Ecto neural progenitor cell (in vitro differentiated cells): ENCODE measurements at places on chromosomes 3 and 15.

DNA sequence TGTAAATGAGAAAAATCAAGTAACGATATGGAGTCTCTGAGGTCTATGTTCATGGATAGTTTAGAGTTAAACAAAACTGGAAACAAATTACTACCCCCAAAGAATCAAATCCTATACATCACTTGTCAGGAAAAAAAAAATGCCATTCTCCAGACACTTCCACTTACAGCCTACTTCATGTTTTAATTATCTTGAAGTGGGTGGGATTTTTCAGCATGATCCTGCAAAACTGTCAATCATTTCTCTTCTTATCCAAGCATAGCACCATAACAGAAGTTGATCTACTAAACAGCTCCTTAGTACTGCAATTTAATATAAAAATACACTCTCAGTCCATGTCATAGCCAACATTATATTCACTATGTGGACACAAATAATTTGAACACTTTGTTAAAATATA, 833.9 kb downstream of the TUSC7 start:
- no peak for DNase-seq

GRCh38 chr3:41598402-41599126, 363.3 kb downstream of the ULK4 start:
- no peak for DNase-seq

- DNase-seq = no peak
These were observed 182.9 kb downstream of the KCNMB2 start for GRCh38 chr3:178718995-178719635.

DNA sequence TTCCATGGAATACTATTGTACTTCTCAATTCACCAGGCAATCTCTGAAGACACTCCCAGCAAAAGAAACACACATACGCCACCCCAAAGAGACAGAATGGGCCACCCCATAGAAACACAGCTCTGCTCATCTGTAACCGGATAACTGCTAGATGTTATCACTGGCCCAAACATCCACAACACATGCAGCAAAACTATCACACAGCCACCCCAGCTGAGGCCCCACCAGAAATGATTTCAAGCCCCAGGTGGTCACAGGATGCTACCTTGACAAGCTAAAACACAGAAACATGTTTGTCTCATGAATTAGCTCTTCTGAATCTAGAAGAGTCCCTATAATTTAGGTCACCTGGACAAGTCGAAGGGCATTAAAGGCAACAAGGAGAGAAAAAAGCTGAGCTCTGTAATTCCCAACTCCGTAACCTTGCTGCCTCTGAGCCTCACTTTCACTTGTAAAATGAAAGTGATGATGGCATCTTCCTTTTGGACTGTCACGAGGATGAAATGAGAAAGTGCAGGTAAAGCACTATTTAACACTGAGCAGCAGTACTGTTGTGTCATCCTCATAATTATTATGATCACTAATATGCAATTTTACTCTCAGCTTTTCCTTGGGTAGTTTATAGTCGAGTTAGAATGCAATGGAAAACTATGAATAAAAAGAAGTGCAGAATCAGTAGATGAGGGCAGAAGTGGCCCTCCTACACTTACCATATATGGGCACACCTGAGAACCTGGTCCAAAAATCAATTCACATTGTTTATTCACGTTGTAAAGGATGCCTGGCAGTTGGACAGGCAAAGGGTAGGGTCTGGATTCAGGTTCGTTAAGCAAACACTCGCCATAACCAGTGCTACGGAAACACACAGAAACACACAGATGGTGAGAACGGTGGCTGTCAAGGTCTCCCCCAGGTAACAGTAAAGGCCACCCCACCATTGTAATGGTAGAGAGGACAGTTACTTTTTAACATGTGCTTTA, 38.6 kb downstream of the ADAMTS9 start:
- DNase-seq = no peak

- DNase-seq = no peak
These were observed 420.4 kb downstream of the TIGIT start for GRCh38 chr3:114714237-114714636.

- DNase-seq = no peak
These were observed 56.6 kb downstream of the LSM3 start for GRCh38 chr3:14235003-14235911.

- DNase-seq = no peak
These were observed 12.4 kb upstream of the GREM1 start for GRCh38 chr15:32705446-32705845.

- DNase-seq = no peak
These were observed 459.9 kb downstream of the RAP2B start for GRCh38 chr3:153621953-153622352.

- DNase-seq = no peak
These were observed 42.8 kb downstream of the GAP43 start for GRCh38 chr3:115666081-115666480.

- no peak for DNase-seq
These were observed 66.3 kb upstream of the POLG start for GRCh38 chr15:89400782-89401545.

GRCh38 chr3:101038880-101039279, 45.7 kb upstream of the ABI3BP start:
- DNase-seq = no peak

DNA sequence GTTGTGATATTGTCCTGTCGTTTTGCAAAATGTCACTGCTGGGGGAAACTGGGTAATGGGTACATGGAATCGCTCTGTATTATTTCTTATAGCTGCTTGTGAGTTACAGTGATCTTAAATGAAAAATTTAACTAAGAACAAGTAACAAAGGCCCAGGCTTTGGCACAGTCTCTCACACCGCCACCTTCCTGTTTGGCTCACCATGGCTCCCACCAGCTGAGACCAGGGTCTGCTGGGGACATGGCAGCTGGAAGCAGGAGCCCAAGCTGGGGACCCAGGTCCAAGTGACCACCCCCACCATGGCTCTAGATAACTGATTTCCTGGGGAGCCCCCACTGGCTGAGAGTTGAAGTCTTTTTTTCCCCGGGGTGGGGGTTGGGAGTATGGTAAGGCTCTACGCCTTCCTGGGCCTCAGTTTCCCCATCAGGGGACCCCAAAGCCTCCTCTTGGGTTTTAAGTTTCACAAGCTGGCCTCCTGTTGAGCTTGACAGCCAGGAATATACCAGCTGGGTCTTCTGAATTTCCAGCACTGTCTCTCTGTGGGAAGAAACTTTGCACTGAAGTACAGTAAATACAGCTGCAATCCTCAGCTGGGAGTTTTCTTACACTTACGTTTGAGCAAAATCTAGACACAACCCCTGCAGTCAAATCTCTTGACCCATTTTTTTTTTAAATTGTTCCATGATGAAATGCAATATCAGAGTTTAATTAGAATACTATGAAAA, 26.1 kb downstream of the ABTB1 start:
- DNase-seq = no peak

- DNase-seq = peak; percentile 62
These were observed 397.5 kb upstream of the ATP10A start for GRCh38 chr15:26260517-26261133.

DNA sequence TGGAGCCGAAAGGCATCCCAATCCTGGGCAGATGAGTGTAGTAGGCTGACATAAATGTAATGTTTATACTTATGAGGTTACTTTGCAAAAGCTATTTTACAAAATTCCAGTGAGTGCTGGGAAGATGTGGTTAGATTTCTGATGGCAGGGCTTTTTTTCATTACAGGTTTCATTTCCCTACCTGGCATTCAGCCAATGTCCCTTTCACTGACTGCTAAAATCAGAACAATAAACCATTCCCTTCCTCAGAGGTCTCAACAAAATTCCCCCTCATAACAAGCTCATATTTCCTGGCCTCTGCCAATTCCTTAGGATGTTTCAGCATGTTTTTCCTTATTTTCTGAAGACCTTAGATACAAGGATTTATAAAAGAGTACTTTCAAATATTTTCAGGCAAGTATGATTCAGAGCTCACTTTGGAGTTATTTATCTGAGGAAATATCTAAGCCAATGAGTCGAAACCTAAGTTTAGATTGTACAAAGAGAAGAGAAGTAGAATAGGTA, 40.9 kb upstream of the CCDC80 start:
- DNase-seq = no peak

- no peak for DNase-seq
These were observed 387.4 kb upstream of the ROBO2 start for GRCh38 chr3:76652524-76652923.

DNA sequence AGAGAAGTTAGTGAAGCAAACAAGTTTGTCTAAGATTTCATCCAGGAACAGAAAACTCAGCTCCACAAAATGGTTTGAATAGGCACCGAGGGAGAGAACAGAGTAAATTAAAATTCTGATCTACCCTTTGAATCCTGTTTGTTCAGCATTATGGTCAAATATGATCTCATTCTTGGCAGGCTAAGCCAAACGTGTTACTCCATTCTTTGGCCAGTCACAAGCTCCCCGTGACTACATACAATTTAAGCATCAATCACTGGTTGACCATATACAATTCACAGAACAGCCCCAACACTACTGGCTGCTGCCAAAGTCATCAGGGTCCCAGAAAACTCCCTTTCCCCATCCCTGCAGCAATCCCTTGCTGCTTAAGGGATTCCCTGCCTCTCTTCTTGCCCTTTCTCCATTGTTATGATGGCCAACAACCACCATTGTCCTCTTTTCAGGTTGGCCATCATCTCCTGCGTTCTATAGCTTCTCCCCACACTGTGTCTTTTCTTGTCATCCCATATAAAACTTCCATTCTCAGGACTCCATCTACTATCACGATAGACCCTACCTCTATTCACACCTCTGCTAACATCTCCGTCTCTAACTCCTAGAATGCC, 46.3 kb downstream of the GOLIM4 start:
- DNase-seq = no peak

DNA sequence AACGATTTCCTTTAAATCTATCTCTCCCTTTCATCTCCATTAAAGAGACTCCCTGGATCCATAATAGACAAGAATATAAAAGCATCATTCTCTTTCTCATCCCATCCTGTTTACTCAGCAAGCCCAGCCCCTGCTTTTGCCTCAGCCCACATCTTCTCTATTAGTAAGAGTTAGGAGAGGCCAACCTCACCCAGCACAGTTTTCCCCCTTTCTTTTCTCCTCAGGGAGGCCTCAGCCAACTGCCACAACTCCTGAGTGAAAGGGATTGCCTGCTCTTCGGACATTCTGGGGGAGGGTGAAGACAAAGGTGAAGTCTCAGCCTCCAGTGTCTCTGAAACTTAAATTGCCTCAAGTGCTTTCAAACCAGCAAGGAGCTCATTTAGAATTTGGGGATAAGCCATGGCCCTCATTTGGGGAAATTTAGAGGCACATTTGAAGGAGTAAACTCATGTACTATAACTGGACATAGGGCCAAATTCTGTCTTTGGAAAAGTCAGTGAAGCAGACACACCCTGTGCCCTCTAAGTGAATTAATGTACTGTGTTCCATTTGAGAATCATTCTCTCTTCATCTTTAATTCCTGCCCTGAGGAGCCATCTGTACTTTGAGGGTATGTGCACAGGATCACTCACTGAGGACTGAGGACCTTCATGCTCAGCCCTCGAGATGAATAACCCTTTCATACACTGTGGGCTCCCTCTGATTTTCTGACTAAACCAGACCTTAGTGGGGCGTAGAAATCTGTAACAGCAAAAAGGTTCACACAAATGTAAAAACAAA, 82.5 kb downstream of the SOX2 start:
- no peak for DNase-seq

DNA sequence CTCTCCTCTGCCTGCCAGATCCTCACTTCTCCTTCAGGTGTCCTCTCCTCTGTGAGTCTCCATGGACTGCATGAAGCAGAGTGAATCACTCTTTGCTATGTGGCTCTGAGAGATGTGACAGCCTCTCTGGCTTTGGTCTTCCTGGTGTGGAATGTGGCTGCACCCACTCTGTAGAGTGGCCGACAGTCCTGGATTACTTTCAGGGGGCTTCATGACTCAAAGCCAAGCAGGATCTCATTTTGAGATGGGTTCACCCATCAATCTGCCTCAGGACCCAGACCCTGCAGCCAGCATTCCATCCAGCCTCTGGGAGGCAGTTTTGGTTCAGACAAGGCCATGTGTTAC, 221.9 kb upstream of the LYSMD4 start:
- DNase-seq = peak; percentile 22

- DNase-seq = no peak
These were observed 88.5 kb upstream of the SKOR1 start for GRCh38 chr15:67736810-67737209.

DNA sequence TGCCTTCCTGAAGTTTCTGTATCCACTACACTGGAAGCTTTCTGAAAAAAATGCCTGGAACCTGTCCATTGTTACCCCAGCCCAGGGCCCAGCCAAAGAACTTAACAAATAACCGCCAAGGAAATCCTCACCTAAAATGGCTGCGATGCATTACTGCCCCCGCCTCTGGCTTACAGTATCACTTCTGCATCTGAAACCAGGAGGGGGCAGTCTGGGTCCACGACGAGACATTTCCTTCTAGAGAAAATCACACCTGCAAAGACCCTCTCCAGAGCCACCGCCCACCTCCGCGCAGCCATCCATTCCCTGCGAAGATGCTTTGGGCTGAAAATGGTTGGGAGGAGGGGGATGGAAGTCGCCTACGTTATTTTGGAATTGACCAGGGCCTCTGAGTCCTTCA, 22.4 kb upstream of the CELF6 start:
- peak; percentile 61 for DNase-seq

DNA sequence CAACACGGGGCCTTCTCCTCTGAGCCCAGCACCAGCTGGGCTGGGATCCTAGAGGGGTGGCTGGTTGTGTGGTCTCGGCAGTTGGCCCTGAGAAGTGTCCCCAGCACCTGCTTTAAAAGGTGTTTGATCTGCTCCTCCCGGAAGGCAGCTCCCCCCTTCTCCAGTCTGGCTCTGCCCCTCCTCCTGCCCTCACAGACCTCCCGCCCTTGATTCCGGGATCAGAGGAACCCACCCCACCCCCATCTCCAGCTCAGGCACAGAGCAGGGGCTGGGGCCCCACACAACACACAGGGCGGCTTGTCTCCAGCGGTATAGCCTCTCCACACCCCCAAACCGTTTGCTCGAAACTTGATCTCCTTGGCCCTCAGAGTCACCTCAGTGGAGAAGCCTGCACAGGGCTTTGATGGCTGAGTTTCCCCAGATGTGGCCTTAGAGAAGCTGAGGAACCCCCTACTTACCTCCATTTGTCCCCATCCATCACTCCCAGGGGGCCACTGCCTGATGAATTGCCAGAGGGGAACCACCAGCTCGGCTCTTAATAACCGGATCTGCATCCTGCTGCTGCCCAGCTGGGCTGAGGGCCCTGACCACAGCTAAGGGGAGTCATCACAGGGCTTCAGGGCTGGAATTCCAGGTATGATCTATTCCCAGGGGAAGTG, 6.4 kb upstream of the STRA6 start:
- peak; percentile 67 for DNase-seq
